ENCODE measurements at places on chromosomes 12 and 14. TPM values are rescaled to one million over a fixed set of nuclear protein-coding genes. Genes with fewer than 3 reads are reported as not detected.

FSCB gene
- not detected for total RNA-seq

SYCP3 gene
- 0.36 TPM for total RNA-seq

OAS1 gene
- total RNA-seq = 26.8 TPM

NID2 gene
- total RNA-seq = not detected

TBX5 gene
- total RNA-seq = not detected

KRT79 gene
- total RNA-seq = 0.87 TPM

OVCH1 gene
- total RNA-seq = not detected

DHRS2 gene
- total RNA-seq = 3.3 TPM

DNA sequence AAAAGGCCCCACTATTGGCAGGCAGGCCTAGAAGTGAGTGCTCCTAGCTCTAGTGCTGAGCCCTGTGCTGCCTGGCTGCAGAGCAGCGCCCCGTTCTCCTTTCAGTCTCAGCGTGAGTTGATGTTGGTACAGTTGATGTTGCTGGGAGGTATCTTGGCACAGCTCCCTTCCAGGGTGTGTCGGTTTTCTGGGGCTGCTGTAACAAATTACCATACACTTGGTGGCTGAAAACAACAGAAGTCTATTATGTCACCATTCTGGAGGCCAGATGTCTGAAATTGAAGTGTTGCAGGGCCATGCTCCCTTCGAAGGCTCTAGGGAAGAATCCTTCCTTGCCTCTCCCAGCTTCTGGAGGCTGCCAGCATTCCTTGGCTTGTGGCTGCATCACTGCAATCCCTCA, 151.4 kb downstream of the TSPAN9 start:
- no peak for DNase-seq
- H3K27me3 ChIP-seq = no peaks in the 10 kb centered on the region
- H3K27ac ChIP-seq = no peak overlapping the region
- H3K4me1 ChIP-seq = peaks cover 8% of the 10 kb centered on the region

GRCh38 chr14:95597784-95598211, 62.9 kb downstream of the GLRX5 start:
- H3K4me1 ChIP-seq = no peaks in the 10 kb centered on the region
- H3K36me3 ChIP-seq = no peaks in the 10 kb centered on the region
- no peak overlapping the region for H3K4me3 ChIP-seq
- H3K27ac ChIP-seq = no peak overlapping the region
- peaks cover 18% of the 10 kb centered on the region for H3K27me3 ChIP-seq

GRCh38 chr12:72535212-72535990, 263.2 kb downstream of the TRHDE start:
- DNase-seq = no peak
- no peaks in the 10 kb centered on the region for H3K27me3 ChIP-seq
- H3K4me3 ChIP-seq = no peak overlapping the region
- no peaks in the 10 kb centered on the region for H3K36me3 ChIP-seq
- no peaks in the 10 kb centered on the region for H3K4me1 ChIP-seq
- no peak overlapping the region for H3K27ac ChIP-seq

DNA sequence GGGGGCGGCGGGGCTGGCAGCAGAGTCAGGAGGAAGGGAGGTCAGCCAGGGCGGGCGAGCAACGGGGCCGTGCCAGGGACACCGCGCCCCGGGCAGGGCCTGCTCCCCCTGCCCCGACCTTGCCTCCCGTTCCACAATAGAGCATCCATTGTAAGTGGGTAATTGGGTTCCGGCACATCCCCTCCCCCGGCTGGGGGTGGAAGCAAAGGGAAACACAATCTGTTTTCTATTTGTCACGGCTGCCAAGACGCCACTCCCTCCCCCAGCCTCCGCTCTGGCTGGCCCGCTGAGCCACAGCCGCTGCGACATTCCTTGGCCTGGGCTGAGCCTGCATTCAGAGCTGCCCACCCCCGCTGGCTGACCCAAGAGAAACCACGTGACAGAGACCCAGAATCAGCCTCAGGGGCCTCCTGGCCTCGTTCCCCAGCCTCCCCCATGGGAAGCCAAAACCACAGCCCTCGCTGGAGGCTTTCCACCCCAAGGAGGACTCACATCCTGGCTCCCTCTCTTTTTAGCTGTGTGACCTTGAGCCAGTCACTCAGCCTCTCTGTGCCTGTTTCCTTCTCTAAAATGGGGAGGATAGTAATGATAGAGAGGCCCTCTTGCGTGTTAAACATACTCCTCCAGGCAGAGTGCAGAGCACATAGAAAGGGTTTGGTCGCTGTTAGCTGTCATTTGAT, 117.6 kb downstream of the SCARB1 start:
- DNase-seq = peak; percentile 54
- H3K4me3 ChIP-seq = no peak overlapping the region
- peaks cover 8% of the 10 kb centered on the region for H3K27me3 ChIP-seq
- H3K27ac ChIP-seq = no peak overlapping the region
- no peaks in the 10 kb centered on the region for H3K36me3 ChIP-seq

DNA sequence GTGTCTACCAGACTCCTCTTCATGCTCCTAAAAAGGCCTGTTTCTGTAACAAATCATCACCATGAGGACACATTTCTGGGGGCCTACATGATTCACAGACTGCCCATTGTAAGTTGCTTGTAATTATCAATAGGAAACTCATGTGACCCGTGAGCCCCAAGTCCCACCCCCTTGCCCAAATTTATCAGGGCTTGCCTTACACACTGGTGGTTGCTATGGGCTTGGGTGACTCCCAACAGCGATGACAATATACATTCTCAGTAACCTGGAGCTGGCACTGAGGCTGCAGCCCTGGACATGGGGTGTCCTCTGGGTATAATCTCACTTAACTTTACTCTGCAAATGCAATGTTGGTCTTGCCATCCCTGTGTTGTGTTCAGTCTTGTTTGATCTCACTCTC, 149.2 kb downstream of the NRXN3 start:
- no peak overlapping the region for H3K4me3 ChIP-seq
- no peak for DNase-seq
- H3K36me3 ChIP-seq = no peaks in the 10 kb centered on the region
- H3K4me1 ChIP-seq = no peaks in the 10 kb centered on the region
- no peak overlapping the region for H3K27ac ChIP-seq
- peaks cover 4% of the 10 kb centered on the region for H3K27me3 ChIP-seq

GRCh38 chr12:132690112-132690511, 2.7 kb downstream of the PXMP2 start:
- peaks cover 13% of the 10 kb centered on the region for H3K4me1 ChIP-seq
- no peaks in the 10 kb centered on the region for H3K27me3 ChIP-seq
- H3K36me3 ChIP-seq = peaks cover 17% of the 10 kb centered on the region
- no peak for DNase-seq
- no peak overlapping the region for H3K27ac ChIP-seq

DNA sequence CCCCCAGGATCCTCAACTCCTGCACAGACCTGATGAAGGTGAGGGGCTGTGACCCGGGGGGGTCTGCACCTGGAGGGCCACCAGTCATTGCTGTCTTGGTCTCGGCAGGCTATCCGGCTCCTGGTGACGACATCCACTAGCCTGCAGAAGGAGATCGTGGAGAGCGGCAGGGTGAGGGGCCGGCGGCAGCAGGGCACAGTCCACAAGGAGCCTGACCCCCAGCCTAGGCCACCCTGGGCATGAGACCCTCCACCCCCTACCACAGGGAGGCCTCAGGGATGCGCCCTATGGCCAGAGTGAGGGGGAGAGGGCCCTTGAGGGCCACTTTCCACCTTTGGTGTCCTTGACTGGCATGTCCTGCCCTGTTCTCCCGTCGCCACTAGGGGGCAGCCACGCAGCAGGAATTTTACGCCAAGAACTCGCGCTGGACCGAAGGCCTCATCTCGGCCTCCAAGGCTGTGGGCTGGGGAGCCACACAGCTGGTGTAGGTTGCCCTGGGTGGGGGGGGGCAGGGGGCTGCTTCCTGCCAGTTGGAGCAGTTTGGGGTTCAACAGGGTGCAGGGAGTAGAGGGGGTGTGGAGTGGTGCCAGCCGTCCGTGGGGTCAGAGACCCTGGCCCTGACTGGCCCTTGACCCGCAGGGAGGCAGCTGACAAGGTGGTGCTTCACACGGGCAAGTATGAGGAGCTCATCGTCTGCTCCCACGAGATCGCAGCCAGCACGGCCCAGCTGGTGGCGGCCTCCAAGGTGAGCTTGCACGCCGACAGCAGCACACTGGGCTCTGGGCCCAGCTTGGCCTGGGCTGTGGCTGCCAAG, 25.0 kb downstream of the HIP1R start:
- DNase-seq = peak; percentile 88
- no peak overlapping the region for H3K4me3 ChIP-seq
- no peaks in the 10 kb centered on the region for H3K27me3 ChIP-seq
- no peaks in the 10 kb centered on the region for H3K4me1 ChIP-seq
- H3K36me3 ChIP-seq = peaks cover 3% of the 10 kb centered on the region

DNA sequence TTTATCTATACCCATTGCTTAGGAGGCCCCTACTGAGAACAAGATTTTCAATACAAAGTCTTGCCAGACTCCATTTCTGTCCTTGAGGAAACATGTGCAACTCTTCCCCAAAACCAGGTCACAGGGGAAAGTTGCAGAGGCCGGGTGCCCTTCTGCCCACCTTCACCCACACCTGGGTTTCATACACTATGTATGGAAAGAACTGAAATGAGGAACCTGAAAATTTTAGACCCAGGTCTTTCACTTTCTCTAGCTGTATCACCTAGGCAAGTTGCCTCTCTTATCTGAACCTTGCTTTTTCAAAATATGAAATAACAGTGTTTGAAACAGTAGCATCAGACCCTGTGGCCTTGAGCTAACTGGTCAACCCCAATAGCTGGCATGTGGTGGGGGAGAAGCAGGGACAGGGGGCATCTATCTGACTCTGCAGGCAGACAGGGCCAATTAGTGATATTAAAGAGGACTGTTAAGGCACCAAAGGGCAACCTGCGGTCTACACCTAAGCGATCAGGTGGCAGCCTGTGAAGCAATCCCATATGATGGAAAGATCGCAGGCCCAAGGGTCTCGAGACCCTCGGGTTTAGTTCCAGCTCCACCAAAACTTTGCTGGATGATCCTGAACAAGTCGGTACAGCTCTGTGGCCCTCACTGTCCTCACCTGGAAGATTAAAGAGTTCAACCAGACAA, 346.5 kb downstream of the BCL11B start:
- H3K4me3 ChIP-seq = no peak overlapping the region
- no peak for DNase-seq
- H3K4me1 ChIP-seq = peaks cover 39% of the 10 kb centered on the region
- peak overlapping the region; percentile 59 for H3K27ac ChIP-seq
- no peaks in the 10 kb centered on the region for H3K27me3 ChIP-seq

GRCh38 chr12:2165021-2165420, 112.2 kb downstream of the CACNA1C start:
- peaks cover 2% of the 10 kb centered on the region for H3K27me3 ChIP-seq
- no peaks in the 10 kb centered on the region for H3K4me1 ChIP-seq
- H3K4me3 ChIP-seq = no peak overlapping the region

DNA sequence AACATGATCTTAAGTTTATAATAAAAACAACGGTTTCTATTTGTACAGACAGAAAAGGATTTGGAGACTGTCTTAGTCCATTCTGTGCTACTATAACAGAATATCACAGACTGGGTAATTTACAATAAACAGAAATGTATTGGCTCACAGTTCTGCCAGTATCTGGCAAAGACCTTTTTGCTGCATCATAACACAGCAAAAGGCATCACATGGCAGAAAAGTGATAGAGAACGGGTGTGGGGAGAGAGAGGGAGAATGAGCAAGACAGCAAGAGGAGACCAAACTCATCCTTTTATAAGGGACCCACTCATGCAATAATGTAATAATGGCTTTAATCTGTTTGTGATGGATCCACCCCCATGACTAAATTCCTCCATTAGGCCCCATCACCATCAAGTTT, 17.0 kb upstream of the NUDT4 start:
- no peaks in the 10 kb centered on the region for H3K36me3 ChIP-seq
- no peak overlapping the region for H3K27ac ChIP-seq
- peaks cover 13% of the 10 kb centered on the region for H3K4me1 ChIP-seq
- H3K4me3 ChIP-seq = no peak overlapping the region
- no peaks in the 10 kb centered on the region for H3K27me3 ChIP-seq
- no peak for DNase-seq

DNA sequence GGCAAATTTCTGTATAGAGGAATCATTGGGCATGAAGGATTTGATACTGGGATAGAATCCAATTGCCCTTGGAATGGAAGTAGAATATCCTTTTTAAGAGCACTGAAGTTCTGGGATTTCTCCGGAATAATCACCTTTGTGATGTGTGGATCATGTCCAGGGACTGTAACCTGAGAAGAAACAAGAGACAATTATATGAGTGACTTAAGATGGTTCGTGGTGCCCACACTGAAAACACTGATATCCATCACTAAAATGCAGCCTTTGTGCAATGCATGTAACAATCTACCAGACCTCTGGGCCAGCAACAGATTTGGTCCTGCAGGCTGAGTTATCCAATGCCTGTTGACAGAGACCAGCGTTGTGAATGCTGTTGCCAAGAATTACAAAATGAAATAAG, 48.5 kb downstream of the MDM2 start:
- H3K27me3 ChIP-seq = peaks cover 5% of the 10 kb centered on the region
- peaks cover 3% of the 10 kb centered on the region for H3K4me1 ChIP-seq
- no peaks in the 10 kb centered on the region for H3K36me3 ChIP-seq
- no peak overlapping the region for H3K27ac ChIP-seq

DNA sequence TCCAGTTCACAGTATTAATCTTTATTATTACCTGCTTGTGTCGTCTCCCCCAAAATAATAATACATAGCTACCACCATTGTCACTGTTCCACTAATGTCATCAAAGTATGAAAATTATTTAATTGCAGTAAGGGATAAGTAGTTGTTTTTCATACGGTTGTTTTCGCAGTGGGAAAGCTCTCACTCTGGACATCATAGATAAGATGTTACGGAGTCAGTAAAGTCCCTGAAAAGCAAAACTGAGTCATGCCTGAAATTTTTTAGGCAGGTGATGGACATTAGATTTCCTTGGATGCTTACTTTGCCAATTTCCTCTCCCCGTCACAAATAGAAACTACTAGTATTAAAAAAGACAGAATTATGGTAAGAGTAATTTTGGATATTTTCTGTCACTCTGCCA, 13.2 kb downstream of the PNP start:
- no peak overlapping the region for H3K27ac ChIP-seq
- peaks cover 38% of the 10 kb centered on the region for H3K4me1 ChIP-seq
- H3K36me3 ChIP-seq = peaks cover 16% of the 10 kb centered on the region
- DNase-seq = no peak
- no peaks in the 10 kb centered on the region for H3K27me3 ChIP-seq

- H3K27ac ChIP-seq = no peak overlapping the region
- H3K4me1 ChIP-seq = peaks cover 75% of the 10 kb centered on the region
- no peaks in the 10 kb centered on the region for H3K27me3 ChIP-seq
- no peak for DNase-seq
- H3K36me3 ChIP-seq = peaks cover 6% of the 10 kb centered on the region
Measured at GRCh38 chr14:102180248-102180998, 40.7 kb downstream of the WDR20 start.

GRCh38 chr12:54259194-54260011, 20.5 kb downstream of the CBX5 start:
- H3K27ac ChIP-seq = peak overlapping the region; percentile 53
- peak overlapping the region; percentile 56 for H3K4me3 ChIP-seq
- H3K27me3 ChIP-seq = no peaks in the 10 kb centered on the region
- peaks cover 18% of the 10 kb centered on the region for H3K36me3 ChIP-seq

DNA sequence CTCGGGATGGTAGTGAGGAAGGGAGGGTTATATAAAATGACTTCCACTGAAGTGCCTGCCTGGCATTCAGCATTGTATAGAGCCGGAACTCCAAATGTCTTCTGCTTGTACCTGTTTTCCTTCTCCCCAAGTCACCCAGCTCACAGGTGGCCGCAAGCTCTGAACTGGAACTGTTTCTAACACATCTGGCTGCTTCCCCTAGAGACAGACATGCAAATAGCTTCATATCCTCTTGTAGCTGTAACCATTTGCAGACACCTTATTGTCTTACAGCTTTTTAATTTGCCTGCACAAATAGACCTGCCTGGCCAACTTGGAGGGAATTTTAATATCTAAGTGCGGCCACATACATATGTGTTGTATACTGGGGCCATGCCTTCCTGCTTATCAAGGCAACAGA, 126.0 kb downstream of the CHST11 start:
- H3K27ac ChIP-seq = no peak overlapping the region
- no peaks in the 10 kb centered on the region for H3K27me3 ChIP-seq
- no peak for DNase-seq

Data from activated CD8-positive, alpha-beta T cell treated with anti-CD3 and anti-CD28 coated beads for 36 hours (primary cell).